ENCODE measurements at places on chromosomes 7 and 10.
A peak's percentile ranks its signal among the peaks of the same experiment; 100 is the strongest.

GRCh38 chr7:2614631-2615330 lies 17.0 kb upstream of the TTYH3 start:
- no peak for DNase-seq

DNA sequence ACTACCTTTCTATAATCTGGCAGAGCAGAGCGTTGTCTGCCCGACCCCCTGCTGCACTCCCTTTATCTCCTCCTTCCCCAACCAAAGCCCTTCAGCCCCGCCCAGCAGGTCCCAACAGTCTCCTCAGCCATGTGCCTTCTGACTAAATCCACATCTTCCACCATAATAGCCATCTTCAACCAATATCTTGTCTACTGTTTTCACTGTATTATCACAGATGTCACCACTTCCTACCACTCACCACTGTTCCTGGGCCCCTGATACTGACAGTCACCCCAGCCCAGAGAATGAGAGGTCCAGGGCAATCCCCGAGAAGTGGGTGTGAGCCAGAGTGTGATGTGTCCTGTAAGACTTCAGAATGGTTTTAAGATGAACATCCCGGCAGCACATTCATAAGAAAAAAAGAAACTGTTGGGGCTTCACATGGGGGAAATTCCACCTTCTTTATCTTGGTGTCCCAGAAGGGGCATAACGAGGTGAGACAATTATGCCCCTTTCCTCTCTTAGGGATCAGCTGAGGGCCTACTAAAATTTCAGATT lies 25.3 kb downstream of the CCDC6 start:
- no peak for DNase-seq

GRCh38 chr10:11111490-11111889 lies 93.8 kb downstream of the CELF2 start:
- no peak for DNase-seq

DNA sequence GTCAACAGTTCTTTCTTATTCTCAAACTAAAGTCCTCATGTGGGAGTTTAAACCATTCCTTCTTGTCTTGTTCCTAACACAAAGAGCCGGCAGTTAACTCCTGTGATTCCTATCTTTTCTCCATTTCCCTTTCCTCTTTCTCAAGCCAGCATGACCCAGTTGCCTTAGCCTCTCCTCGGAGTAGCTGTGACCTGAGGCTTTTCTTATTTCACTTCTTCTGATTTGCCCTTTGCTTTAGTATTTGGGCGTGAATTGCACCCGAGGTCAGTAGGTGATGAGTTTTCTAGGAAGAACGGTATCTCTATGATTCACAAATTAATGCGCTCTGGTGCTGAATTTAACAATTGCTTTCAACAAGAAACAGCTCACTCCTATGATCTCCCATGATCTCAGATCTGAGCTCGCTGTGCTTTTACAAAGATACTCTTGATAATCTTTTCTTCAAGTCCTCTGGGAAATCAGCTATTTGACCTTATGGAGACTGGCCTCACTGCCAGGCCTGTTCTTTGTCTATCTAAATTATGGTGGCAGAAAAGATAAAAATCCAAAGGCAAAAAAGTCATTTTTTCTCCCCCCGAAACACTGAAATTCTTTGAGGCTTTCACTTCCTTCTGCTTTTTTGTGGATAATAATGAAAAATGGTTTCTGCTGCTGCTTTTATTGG lies 184.6 kb downstream of the JCAD start:
- DNase-seq, result no peak

- no peak for DNase-seq
Measured at GRCh38 chr7:150688630-150689029, 3.1 kb downstream of the GIMAP2 start.

DNA sequence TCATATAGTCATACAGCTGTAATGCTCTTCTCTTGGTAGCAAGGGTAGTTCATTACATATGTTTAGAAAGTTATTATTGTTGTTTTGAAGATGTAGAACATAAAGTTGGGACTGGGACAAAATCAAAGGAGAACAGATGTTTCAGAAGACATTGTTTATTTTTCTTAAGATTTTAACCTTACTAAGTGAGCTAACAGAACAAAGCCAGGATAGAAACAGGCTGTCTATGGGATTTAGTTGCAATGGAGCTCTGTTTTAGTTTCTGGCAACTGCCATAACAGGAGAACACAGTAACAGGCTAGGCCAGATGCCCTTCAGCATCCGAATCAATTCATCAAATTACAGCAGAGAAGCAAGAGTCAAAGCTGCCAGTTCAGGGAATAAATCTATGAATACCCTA lies 382.4 kb downstream of the ARL4A start:
- DNase-seq, result no peak

GRCh38 chr7:70782796-70783195 lies 349.1 kb upstream of the GALNT17 start:
- no peak for DNase-seq

GRCh38 chr10:126060261-126060931 lies 164.0 kb downstream of the FANK1 start:
- peak; percentile 51 for DNase-seq

GRCh38 chr10:125982260-125982948 lies 86.0 kb downstream of the FANK1 start:
- DNase-seq, result peak; percentile 67

GRCh38 chr7:27967639-27968038 lies 213.0 kb downstream of the JAZF1 start:
- DNase-seq, result no peak

DNA sequence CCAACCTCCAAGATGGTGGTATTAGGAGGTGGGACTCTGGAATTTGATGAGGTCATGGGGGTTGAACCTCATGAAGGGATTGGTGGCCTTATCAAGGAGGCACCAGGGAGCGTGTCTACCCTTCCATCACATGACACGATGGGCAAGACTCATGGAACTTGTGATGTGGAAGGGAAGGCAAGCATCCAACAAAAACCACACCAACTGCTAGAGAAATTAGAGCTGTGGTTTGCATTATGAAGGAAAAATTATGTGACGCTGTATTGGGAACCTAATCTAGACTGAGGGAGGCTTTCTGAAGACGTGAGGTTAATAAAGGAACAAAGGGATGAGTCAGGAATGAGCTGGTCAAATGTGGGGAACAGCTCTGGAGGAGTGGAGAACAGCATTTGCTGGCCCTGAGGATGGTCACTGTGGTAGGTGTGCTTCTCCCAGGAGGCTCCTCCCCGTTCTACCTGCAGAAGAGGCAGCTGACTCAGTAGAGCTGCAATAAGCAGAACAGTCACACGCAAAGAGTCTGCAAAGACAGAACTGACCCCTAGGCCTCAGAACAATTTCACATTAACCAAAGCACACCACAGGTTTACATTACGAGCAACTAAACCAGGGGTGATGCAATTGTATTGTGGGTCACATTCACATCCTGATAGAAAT lies 236.6 kb upstream of the GRB10 start:
- DNase-seq, result peak; percentile 97

GRCh38 chr10:30812018-30812851 lies 182.7 kb upstream of the LYZL2 start:
- DNase-seq, result peak; percentile 93

DNA sequence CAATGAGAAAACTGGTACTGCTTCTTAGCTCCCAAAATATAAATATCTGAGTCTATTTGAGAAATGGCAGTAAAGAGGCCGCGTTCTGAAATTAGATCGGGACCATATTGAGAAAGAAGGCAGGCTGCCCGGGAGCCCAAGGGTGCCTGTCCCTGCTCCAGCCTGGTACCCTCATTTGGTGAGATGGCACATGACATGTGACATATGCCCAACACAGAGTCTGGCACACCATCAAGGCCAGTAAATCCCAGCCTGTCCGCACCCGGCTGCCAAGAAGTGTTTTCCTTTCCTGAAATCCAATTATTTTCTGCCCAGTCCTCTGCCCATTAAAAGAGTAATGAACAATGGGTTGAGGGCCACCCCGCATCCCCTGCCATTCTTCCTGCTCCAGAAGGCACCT lies 66.4 kb downstream of the CDH23 start:
- no peak for DNase-seq

- DNase-seq, result no peak
Measured at GRCh38 chr7:2403718-2404648, 572 bp downstream of the CHST12 start.

- peak; percentile 61 for DNase-seq
Measured at GRCh38 chr7:149569025-149569725, 71.6 kb upstream of the ZNF746 start.

GRCh38 chr7:151592868-151593486 lies 73.3 kb upstream of the RHEB start:
- DNase-seq, result peak; percentile 84

DNA sequence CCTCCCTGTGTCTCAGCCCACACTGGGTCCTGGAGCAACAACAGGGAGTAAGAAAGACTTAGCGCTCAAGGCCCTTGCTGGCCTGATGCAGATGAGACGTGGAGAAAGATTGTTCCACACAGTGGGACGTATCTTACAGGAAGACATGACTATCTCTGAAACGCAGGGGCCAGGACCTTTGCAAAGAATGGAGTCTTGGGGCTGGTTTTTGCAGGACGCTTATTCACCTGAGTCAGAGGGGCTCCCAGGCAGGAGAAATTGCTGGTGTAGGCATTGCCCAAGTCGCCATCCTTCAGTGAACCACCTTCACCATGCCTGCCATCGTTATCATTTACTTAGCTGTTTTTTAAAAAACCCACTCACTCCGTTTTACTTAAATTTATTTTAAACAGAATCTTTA lies 11.8 kb upstream of the GDF10 start:
- DNase-seq, result no peak

All from astrocyte of the cerebellum (primary cell).